ENCODE measurements at places on chromosomes 12 and 14. TPM values are rescaled to one million over a fixed set of nuclear protein-coding genes. Genes with fewer than 3 reads are reported as not detected.
A peak's percentile ranks its signal among the peaks of the same experiment; 100 is the strongest.

DNA sequence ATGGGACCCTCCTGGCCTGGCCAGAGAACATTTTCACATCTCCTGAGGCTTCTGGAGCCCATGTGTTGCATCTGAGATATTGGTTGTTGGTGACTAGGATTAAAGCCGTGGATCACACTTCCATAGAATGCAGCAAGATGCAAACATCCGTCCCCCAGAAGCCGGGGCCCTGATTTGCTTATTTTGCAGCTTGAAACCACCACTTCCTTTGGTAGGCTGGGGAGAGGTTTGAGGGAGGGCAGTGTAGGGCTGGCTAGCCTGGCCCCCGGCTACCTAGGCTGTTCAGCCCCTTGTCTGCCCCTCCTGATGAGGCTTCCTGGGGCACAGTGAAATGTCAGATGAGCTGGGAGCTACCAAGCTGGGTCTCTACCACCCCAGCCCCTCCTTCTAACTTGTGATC, 209.7 kb upstream of the PWP1 start:
- DNase-seq, result peak; percentile 72

- no peak for DNase-seq
Observed at GRCh38 chr12:96338852-96339471, 61.3 kb downstream of the CDK17 start.

GRCh38 chr12:106724934-106725333, 49.5 kb upstream of the RIC8B start:
- DNase-seq, result no peak

Gene FSCB
- not detected for total RNA-seq

DNA sequence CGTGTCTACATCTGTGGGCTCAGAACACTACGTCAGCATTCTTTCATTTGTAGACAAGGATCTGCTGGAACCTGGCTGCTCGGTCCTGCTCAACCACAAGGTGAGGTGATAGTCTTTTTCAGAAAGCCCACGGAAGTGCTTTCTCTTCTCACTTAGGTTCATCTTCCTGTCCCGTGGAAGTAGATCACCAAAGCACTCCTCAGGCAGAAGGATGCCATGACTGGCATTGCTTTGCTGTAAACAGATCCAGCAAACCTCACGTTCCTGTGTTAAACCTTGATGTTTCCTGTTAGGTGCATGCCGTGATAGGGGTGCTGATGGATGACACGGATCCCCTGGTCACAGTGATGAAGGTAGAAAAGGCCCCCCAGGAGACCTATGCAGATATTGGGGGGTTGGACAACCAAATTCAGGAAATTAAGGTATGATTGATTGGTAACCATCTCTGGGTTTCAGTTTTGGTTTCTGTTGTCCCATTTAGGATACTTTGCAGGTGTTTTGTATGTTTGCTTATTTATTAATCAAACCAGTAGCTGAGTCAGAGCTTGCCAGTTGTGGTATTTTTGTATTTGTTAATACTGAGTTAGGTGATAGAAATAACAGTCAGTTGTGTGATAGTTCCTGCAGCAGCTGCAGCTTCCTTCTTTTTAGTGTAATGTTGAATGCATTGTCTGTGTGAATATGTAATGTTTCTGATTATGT, 7.5 kb downstream of the PSMC1 start:
- DNase-seq, result no peak

Measured in OCI-LY7 (cell line).